ENCODE measurements at places on chromosomes 11 and 22. TPM values are rescaled to one million over a fixed set of nuclear protein-coding genes. Genes with fewer than 3 reads are reported as not detected.

- DNase-seq, result peak; percentile 18
- no peaks in the 10 kb centered on the region for H3K4me1 ChIP-seq
- no peaks in the 10 kb centered on the region for H3K36me3 ChIP-seq
- H3K27me3 ChIP-seq, result no peaks in the 10 kb centered on the region
Observed at GRCh38 chr11:8252946-8253345, 10.7 kb downstream of the LMO1 start.

DNA sequence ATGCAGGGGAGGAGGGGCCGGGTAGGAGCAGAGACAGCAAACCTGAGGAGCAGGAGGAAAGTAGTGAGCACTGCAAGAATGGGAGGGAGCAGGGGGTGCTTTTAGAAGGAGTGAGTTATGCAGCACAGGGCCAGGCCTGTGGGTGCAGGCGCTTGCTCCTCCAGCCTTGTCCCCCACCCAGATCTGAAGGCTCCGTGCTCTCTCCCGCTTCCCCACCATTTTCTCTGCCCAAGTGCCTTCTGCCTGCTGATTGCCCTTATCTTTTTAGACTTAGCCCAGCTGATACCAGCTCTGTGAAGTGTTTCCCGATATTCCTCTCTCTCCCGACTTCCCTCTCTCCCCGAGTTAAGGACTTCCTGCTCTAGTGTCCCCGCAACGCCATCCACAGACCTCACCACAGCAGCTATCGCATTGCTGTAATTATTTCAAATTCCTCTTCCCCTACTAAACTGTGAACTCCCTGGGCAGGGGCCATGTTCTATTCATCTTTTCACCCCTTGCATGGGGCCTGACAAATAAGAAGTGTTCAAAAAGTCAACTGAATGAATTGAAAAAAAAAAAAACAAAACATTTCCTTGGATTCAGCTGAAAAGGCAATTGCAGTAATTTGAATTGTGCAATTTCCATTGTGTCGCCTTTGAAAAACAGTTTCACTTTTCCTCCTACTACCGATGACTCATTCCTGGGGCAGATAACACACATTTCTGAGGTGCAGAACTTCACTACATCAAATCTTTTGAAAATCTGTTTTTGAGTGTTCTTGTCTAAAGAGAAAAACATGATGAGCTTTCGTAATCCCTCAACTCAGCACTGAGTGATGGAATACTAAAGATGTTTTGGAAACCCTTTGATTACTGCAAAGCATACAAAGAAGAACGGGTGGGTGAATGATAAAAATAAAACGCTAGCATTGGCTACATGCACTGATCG is 69.7 kb upstream of the BMAL1 start:
- peak; percentile 53 for DNase-seq
- H3K4me1 ChIP-seq, result peaks cover 6% of the 10 kb centered on the region
- H3K36me3 ChIP-seq, result no peaks in the 10 kb centered on the region

The GGTLC2 gene
- total RNA-seq, result not detected

- H3K4me3 ChIP-seq, result peak overlapping the region; percentile 24
- peak overlapping the region; percentile 87 for H3K27ac ChIP-seq
- no peaks in the 10 kb centered on the region for H3K36me3 ChIP-seq
- H3K27me3 ChIP-seq, result no peaks in the 10 kb centered on the region
- H3K4me1 ChIP-seq, result peaks cover 28% of the 10 kb centered on the region
Observed at GRCh38 chr22:17258015-17258787, 39.0 kb upstream of the ADA2 start.

- H3K4me1 ChIP-seq, result no peaks in the 10 kb centered on the region
- H3K27ac ChIP-seq, result no peak overlapping the region
- DNase-seq, result peak; percentile 25
- H3K27me3 ChIP-seq, result no peaks in the 10 kb centered on the region
- H3K4me3 ChIP-seq, result no peak overlapping the region
Observed at GRCh38 chr11:49995565-49995964, 13.2 kb upstream of the OR4C12 start.

DNA sequence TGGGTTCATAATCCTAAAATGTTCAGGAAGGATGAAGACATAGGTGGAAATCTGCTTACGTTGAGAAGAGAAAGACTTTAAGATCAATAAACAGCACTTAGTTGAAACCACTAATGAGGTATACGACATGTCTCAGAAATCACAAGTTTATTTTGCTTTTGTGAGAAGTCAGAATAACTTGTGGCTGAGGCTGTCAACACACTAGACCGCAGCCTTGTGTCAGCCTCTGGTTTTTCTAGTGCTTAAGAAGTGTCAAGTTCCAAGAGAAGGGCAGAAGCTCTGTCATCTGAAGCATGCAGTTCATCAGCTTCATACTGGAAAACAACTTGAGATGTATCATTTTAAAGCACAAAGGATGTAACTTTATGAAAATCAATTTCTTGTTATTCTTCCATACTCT is 420.9 kb downstream of the METTL15 start:
- no peak overlapping the region for H3K27ac ChIP-seq
- H3K4me1 ChIP-seq, result no peaks in the 10 kb centered on the region
- no peaks in the 10 kb centered on the region for H3K27me3 ChIP-seq
- no peak overlapping the region for H3K4me3 ChIP-seq
- no peak for DNase-seq
- H3K36me3 ChIP-seq, result peaks cover 18% of the 10 kb centered on the region

- H3K27me3 ChIP-seq, result no peaks in the 10 kb centered on the region
- no peak for DNase-seq
- no peak overlapping the region for H3K4me3 ChIP-seq
- H3K4me1 ChIP-seq, result no peaks in the 10 kb centered on the region
Observed at GRCh38 chr11:128235426-128235825, 351.9 kb downstream of the ETS1 start.

The MFNG gene
- 2.0 TPM for total RNA-seq

The SLN gene
- not detected for total RNA-seq

The PHOX2A gene
- total RNA-seq, result 1.4 TPM

The IRAG1 gene
- 3.3 TPM for total RNA-seq

- no peaks in the 10 kb centered on the region for H3K27me3 ChIP-seq
- no peaks in the 10 kb centered on the region for H3K36me3 ChIP-seq
- H3K27ac ChIP-seq, result no peak overlapping the region
- H3K4me1 ChIP-seq, result peaks cover 3% of the 10 kb centered on the region
- no peak overlapping the region for H3K4me3 ChIP-seq
Observed at GRCh38 chr11:68256331-68256741, 15.4 kb downstream of the C11orf24 start.

DNA sequence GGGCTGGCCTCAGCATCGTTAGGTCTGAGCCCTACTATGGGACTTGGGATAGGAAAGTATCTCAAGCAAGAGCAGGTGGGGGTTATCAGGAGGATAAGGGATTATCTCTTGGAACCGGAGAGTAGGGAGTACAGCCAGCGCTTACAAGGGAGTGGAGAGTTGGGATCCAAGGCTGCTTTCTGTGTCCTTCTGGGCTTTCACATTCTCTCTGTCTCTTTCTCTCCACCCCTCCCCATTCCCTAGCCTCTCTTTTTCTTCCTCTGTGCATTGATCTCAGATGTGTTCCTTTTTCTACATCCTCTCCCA is 170.2 kb downstream of the BUD13 start:
- no peaks in the 10 kb centered on the region for H3K36me3 ChIP-seq
- no peaks in the 10 kb centered on the region for H3K4me1 ChIP-seq
- no peak overlapping the region for H3K4me3 ChIP-seq
- no peak for DNase-seq
- no peaks in the 10 kb centered on the region for H3K27me3 ChIP-seq
- H3K27ac ChIP-seq, result no peak overlapping the region

- H3K27ac ChIP-seq, result no peak overlapping the region
- no peak overlapping the region for H3K4me3 ChIP-seq
- DNase-seq, result no peak
Observed at GRCh38 chr11:34335331-34335730, 22.5 kb downstream of the ABTB2 start.

DNA sequence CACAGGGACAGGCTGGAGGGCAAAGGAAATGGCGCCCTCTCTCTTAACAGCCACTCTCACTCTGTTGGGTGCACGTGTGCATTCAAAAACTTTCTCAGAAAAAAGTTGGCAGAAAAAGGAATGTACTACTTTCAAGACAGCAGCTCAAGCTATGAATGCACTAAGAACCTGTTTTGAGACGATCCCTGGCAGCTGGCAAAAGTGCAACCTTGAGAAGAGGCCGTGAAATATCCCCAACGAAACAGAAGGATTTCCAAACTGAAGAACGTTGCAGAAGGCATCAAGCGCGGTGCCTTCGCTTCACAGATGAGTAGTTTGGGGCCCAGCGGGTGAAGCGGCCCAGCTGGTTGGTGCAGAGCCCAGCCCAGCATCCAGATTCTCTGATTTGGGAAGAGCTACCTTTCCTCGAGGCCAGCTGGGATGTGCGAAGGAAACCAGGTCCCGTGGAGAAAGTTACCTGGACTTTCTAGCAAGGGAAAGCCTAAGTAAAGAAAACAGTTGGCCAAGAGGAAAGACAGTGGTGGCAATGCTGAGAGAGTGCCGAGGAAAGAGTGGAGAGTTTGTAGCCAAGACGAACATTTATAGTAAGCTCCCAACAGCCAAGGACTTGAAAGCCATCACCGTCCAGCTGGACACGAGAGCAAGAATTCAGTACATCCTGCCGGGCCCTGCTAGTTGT is 16.3 kb downstream of the IFT27 start:
- no peaks in the 10 kb centered on the region for H3K4me1 ChIP-seq
- no peak overlapping the region for H3K4me3 ChIP-seq
- DNase-seq, result peak; percentile 15
- H3K27ac ChIP-seq, result no peak overlapping the region

- peaks cover 12% of the 10 kb centered on the region for H3K36me3 ChIP-seq
- DNase-seq, result no peak
- H3K27me3 ChIP-seq, result no peaks in the 10 kb centered on the region
- no peaks in the 10 kb centered on the region for H3K4me1 ChIP-seq
- no peak overlapping the region for H3K4me3 ChIP-seq
Observed at GRCh38 chr11:34809191-34810106, 106.7 kb downstream of the APIP start.

The RFPL2 gene
- total RNA-seq, result not detected

DNA sequence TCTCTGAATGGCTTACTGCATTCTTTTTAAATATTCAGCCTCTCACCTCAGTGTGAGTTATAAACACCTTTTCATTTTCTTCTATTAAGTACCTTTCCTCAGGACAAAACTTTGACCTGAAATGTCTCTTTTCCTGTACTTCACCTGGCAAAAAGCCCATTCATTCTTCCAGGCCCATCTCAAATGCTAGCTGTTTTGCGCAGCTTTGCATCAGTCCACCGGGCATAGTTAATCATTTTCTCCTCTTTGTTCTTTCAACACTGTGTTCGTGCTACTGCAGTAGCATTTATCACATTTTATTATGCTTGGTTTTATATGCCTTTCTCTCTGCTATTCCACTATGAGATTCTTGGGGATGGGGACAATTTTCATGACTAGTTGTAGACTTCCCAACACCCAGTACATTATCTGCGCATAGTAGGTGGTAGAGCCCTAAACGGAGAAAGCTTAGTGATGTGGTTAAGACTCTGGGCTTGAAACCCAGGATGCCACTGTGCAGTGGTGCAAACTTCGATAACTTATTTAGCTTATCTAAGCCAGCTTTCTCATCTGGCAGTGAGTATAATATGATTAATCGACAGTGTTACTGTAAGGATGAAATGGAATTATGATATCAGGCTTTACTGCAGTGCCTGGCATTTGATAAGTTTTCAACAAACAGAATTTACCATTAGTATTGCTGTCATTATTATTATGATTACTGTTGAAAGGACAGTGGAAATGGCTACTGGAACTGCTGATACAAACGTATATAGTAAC is 695.7 kb downstream of the NELL1 start:
- H3K27me3 ChIP-seq, result no peaks in the 10 kb centered on the region
- H3K4me3 ChIP-seq, result no peak overlapping the region
- no peak overlapping the region for H3K27ac ChIP-seq
- no peaks in the 10 kb centered on the region for H3K36me3 ChIP-seq
- DNase-seq, result no peak

- H3K27me3 ChIP-seq, result no peaks in the 10 kb centered on the region
- H3K4me3 ChIP-seq, result no peak overlapping the region
- peak; percentile 78 for DNase-seq
Observed at GRCh38 chr22:17808693-17809403, 34.6 kb upstream of the BID start.

DNA sequence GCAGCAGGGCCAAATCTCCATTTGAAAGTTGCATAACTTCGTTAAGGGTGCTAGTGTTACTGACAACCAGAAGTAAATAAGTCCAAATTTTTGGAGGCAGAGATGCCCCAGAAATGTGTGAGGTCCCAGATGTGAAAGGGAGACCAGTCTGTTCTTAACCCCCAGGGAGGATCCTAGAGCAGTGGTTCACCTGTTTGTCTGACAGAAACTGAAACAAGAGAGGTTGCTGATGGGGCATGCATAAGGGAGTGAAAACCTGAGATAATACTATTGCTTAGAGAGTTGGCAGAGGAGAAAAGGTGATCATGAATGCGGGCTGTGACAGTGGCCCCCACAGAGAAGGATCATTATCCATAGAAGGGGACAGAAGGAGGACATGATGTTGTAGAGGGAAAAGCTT is 3.8 kb downstream of the CBLIF start:
- no peak overlapping the region for H3K4me3 ChIP-seq
- H3K36me3 ChIP-seq, result no peaks in the 10 kb centered on the region
- H3K27me3 ChIP-seq, result no peaks in the 10 kb centered on the region

The MICALL1 gene
- total RNA-seq, result 33.3 TPM

The MYBPC3 gene
- total RNA-seq, result not detected

GRCh38 chr11:1994121-1994520 is 3.5 kb downstream of the H19 start:
- no peaks in the 10 kb centered on the region for H3K27me3 ChIP-seq
- no peaks in the 10 kb centered on the region for H3K36me3 ChIP-seq
- H3K4me1 ChIP-seq, result no peaks in the 10 kb centered on the region
- DNase-seq, result no peak

The TSGA10IP gene
- total RNA-seq, result 3.1 TPM

The SCGB1A1 gene
- total RNA-seq, result not detected

Measured in H9 (cell line).